Adrenal gland (tissue), 19 donors: ENCODE measurements at places on chromosomes 6 and 20. TPM values are rescaled to one million over a fixed set of nuclear protein-coding genes. Genes with fewer than 3 reads are reported as not detected.

- no peaks in the 10 kb centered on the region for H3K4me1 ChIP-seq
- no peak overlapping the region for H3K27ac ChIP-seq
- H3K4me3 ChIP-seq = no peak overlapping the region
- DNase-seq = no peak
Measured at GRCh38 chr6:28977341-28978132, 27.6 kb downstream of the ZNF311 start.

- H3K27me3 ChIP-seq = no peaks in the 10 kb centered on the region
- no peak for DNase-seq
- no peaks in the 10 kb centered on the region for H3K36me3 ChIP-seq
- H3K27ac ChIP-seq = no peak overlapping the region
- no peaks in the 10 kb centered on the region for H3K4me1 ChIP-seq
- no peak overlapping the region for H3K4me3 ChIP-seq
Measured at GRCh38 chr20:7090811-7091210, 323.3 kb downstream of the BMP2 start.

- DNase-seq = no peak
- no peaks in the 10 kb centered on the region for H3K27me3 ChIP-seq
- no peak overlapping the region for H3K27ac ChIP-seq
- H3K36me3 ChIP-seq = no peaks in the 10 kb centered on the region
Measured at GRCh38 chr6:148650941-148651505, 95.8 kb upstream of the UST start.

GRCh38 chr6:86937219-86938079, at the start of gene HTR1E:
TSS of gene HTR1E (plus strand) at chr6:86937528. CDS start at chr6:87015335, 77,807 bp downstream.
- H3K27me3 ChIP-seq = peaks cover 8% of the 10 kb centered on the region
- H3K36me3 ChIP-seq = no peaks in the 10 kb centered on the region
- H3K4me3 ChIP-seq = no peak within 1 kb of the TSS

KIF6 gene
- 0.67 TPM for polyA plus RNA-seq

DNA sequence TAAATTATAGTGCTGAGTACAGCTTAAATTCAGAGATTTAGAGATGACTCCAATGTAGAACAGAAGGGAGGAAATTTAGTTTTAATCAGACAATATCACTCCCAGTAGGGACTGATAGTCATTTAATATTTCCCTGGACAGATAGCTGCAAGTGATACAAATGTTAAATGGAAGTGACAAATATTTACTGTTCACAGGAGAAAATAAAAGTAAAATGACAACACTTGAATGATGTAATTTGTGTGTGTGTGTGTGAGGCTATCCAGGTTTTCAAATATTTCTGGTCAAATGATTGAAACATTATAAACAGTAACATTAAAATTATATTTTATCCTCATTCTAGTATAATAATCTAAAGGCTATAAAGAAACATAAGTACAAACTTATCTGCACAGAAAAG, 220.3 kb upstream of the THEMIS start:
- H3K4me1 ChIP-seq = no peaks in the 10 kb centered on the region
- H3K36me3 ChIP-seq = no peaks in the 10 kb centered on the region
- H3K4me3 ChIP-seq = no peak overlapping the region
- DNase-seq = no peak
- no peak overlapping the region for H3K27ac ChIP-seq

GRCh38 chr6:16764188-16764950, 3.1 kb upstream of the ATXN1 start:
- no peaks in the 10 kb centered on the region for H3K36me3 ChIP-seq
- no peak overlapping the region for H3K4me3 ChIP-seq
- no peak for DNase-seq
- H3K27me3 ChIP-seq = no peaks in the 10 kb centered on the region
- H3K4me1 ChIP-seq = peaks cover 7% of the 10 kb centered on the region

DNA sequence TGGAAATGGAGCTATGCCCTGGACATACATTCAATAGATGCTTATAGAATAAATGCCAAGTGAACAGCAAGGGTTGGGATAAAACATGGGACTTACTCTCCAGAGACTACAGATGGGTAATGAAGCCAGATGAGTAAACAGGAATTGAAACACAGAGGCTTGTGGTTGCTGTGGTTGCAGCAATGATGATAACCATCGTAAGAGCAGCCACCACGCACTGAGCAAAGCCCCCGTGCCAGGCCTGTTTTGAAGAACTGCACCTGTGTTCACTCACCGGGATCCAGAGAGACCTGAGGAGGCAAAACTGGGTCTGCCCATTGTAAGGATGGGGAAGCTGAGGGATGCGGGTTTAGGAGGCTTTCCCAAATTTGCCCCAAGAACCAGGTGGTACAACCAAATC, 431.1 kb upstream of the CDH4 start:
- H3K27me3 ChIP-seq = no peaks in the 10 kb centered on the region
- H3K4me1 ChIP-seq = no peaks in the 10 kb centered on the region
- H3K36me3 ChIP-seq = no peaks in the 10 kb centered on the region

DNA sequence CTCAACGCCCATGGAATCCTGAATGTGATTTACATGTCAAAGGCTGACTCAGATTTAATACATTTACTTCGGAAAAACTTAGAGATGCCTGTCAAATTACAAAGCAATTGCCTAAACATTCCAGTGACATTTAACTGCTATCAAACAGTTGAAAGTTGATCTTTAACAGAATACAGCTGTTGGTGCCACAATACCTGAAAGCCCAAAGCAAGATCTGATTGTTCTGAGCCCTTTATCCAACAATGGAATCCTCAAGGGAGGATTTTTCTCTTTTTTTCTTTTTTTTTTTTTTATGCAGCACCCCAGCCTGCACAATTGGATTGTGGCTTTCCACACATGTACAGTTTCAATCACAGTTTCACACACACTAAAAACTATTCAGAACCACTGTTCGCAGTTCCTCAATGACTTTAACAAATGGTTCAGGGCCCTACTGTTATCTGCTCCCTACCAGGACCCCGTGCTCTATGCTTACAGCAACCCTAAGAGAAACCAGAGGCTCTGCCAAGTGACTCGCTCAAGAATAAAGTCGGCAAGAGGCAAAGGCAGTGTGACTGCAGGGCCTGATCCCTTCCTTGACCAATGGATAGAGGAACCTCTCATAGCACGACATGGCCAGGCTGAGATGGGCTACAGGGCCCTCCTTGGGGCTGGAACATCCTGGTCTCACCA, 33.3 kb downstream of the EPB41L2 start:
- H3K4me3 ChIP-seq = no peak overlapping the region
- no peak for DNase-seq
- no peaks in the 10 kb centered on the region for H3K27me3 ChIP-seq
- H3K4me1 ChIP-seq = no peaks in the 10 kb centered on the region
- H3K36me3 ChIP-seq = no peaks in the 10 kb centered on the region

BNIP5 gene
- polyA plus RNA-seq = not detected

SLC17A1 gene
- polyA plus RNA-seq = 0.44 TPM

DNA sequence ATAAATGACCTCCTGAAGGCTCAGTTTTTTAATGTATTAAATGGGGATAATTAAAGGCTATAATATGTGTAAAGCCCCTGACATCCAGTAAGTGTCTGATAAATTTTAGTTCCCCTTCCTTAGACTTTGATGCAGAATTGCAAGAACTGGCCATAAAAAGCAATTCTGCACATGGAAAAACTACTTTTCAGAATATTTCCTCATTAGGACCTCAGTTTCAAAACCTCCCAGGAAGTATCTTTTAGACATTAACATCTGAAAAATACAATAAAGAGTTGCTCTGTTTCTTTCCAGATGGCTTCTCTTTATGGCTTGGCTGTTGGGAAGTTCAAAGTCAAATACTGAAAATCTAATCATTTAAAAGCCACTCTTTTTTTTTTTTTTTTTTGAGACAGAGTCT, 106.3 kb upstream of the ZNF217 start:
- H3K4me1 ChIP-seq = no peaks in the 10 kb centered on the region
- H3K27me3 ChIP-seq = no peaks in the 10 kb centered on the region
- no peak overlapping the region for H3K27ac ChIP-seq
- no peaks in the 10 kb centered on the region for H3K36me3 ChIP-seq

DNA sequence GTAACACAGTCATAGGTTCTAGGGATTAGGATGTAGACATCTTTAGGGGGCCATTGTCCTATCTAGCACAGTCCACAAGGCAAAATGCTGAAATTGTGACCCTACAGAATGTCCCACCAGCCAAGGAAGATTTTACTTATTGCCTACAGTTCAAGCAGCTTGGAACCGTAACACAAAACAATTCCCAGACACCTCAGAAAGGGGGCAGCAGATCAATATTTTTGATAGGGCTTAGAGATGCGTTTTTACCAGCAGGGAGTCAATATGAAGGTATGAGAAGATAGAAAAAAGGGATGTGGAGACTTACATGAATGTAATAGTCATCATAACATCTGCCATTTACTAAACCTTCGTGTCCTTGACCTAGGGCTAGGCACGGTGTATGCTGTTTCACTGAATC, 81.0 kb downstream of the TMEM170B start:
- no peaks in the 10 kb centered on the region for H3K27me3 ChIP-seq
- H3K4me3 ChIP-seq = no peak overlapping the region
- H3K36me3 ChIP-seq = no peaks in the 10 kb centered on the region
- no peak for DNase-seq
- no peaks in the 10 kb centered on the region for H3K4me1 ChIP-seq
- no peak overlapping the region for H3K27ac ChIP-seq

- peak; percentile 42 for DNase-seq
- no peak overlapping the region for H3K4me3 ChIP-seq
- H3K27ac ChIP-seq = no peak overlapping the region
- no peaks in the 10 kb centered on the region for H3K36me3 ChIP-seq
- peaks cover 5% of the 10 kb centered on the region for H3K4me1 ChIP-seq
- no peaks in the 10 kb centered on the region for H3K27me3 ChIP-seq
Measured at GRCh38 chr6:119160911-119161310, 82.4 kb upstream of the FAM184A start.
